Placental pericyte (primary cell): ENCODE measurements at places on chromosomes 11 and 22. TPM values are rescaled to one million over a fixed set of nuclear protein-coding genes. Genes with fewer than 3 reads are reported as not detected.

Gene TRMT2A
- total RNA-seq: 43.1 and 57.7 TPM in 2 replicates

Gene SLC17A6
- total RNA-seq: not detected in 2 replicates

Gene MS4A7
- 0.29 TPM in 1 of 2 replicates, not detected in the other for total RNA-seq

Gene TREH
- total RNA-seq: not detected in 2 replicates

Gene KCNK7
- total RNA-seq: not detected in 2 replicates

Gene OR8J1
- not detected in 2 replicates for total RNA-seq

Gene POU2AF2
- not detected in 2 replicates for total RNA-seq

Gene FAM83F
- under 0.01 TPM in 1 of 2 replicates, not detected in the other for total RNA-seq

Gene NAALADL1
- 6.8 and 11.0 TPM in 2 replicates for total RNA-seq

Gene KREMEN1
- total RNA-seq: 7.0 and 12.0 TPM in 2 replicates

Gene BIK
- total RNA-seq: 0.14 and 1.3 TPM in 2 replicates

Gene CREB3L1
- total RNA-seq: 56.9 and 68.6 TPM in 2 replicates

Gene RAB38
- 2.8 and 10.5 TPM in 2 replicates for total RNA-seq

Gene TCN2
- total RNA-seq: 3.0 and 8.1 TPM in 2 replicates

Gene COA4
- total RNA-seq: 66.5 and 91.9 TPM in 2 replicates

Gene LRRC74B
- 0.14 TPM in 1 of 2 replicates, not detected in the other for total RNA-seq

Gene KCNQ1
- total RNA-seq: not detected in 2 replicates

Gene CCND1
- total RNA-seq: 247 and 2,138 TPM in 2 replicates

Gene CCDC117
- 20.1 and 27.5 TPM in 2 replicates for total RNA-seq

Gene SPTBN2
- 0.14 and 0.66 TPM in 2 replicates for total RNA-seq

Gene TRIM5
- 41.4 and 62.2 TPM in 2 replicates for total RNA-seq

Gene CCDC116
- total RNA-seq: 0.14 and 0.22 TPM in 2 replicates

Gene OR2AG2
- total RNA-seq: 1.6 TPM in 1 of 2 replicates, not detected in the other

Gene OR51B4
- not detected in 2 replicates for total RNA-seq

Gene TNNI2
- total RNA-seq: not detected in 2 replicates

Gene SELENOM
- 116 and 256 TPM in 2 replicates for total RNA-seq

Gene KCTD14
- total RNA-seq: 0.44 and 1.7 TPM in 2 replicates

Gene ARHGAP1
- 75.5 and 76.5 TPM in 2 replicates for total RNA-seq

Gene OR10A2
- not detected in 2 replicates for total RNA-seq

Gene MIOX
- total RNA-seq: 0.14 TPM in 1 of 2 replicates, not detected in the other

Gene CRYBB3
- not detected in 2 replicates for total RNA-seq

Gene OR4C12
- total RNA-seq: not detected in 2 replicates
